ENCODE measurements at places on chromosomes 7 and 10. TPM values are rescaled to one million over a fixed set of nuclear protein-coding genes. Genes with fewer than 3 reads are reported as not detected.
A peak's percentile ranks its signal among the peaks of the same experiment; 100 is the strongest.

The BLNK gene
- not detected for total RNA-seq

- DNase-seq: peak; percentile 65
Measured at GRCh38 chr10:73859428-73859783, 14.9 kb downstream of the CAMK2G start.

DNA sequence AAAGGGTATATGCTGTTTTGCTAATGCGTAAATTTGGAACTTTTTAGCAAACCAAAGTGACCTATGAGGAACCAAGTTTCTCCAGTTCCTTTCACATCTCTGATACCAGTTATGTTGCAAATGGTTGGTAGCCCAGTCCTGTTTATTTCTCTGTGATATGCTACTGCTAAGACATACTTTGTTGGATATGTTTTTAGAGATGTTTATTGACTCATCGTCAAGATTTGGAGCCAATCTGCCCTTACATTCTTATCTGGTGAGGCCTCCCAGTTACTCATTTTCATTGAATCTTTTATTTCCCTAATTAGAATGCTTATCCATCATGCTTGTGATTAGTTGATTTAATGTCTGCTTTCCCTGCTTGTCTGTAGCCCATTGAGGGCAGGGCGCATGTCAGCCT lies 58.9 kb downstream of the LRGUK start:
- DNase-seq: no peak

- no peak for DNase-seq
Measured at GRCh38 chr7:113784316-113784715, 134.5 kb downstream of the PPP1R3A start.

DNA sequence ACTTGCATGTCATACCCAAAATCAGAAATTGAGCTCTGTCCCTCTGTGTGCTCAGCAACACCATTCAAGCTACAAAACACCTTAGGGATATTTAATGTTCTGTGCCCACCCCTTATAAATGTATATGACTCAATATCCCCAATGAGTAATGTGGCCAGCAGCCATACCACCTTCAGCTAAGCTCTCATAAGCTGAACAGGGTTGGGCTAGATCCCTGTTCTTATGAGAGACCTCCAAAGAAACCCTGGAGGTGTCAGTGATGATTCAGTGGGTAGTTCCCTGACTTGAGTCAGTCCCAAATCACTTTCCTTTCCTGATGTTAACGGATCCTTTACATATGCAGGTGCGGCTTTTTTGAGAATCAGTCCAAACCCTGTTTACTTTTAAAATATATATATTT lies 253.8 kb downstream of the CREB5 start:
- no peak for DNase-seq

DNA sequence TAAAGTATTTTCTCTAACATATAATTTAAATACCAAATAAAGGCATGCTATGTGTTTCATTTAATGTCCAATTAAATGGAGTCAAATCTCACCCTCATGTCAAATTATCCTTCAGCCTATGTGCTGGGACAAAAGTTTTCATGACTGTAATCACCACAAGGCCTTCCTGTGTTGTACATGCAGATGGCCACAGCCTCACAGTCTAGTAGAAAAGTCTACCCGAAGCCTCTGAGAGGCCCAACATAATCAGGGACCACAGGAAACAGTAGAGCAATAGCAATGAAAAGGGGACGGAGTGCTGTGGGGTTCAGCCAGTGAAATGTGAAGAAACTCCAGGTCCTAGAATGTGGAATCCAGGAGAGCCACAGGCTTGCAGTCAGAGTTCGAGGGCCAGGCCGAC lies 140.2 kb upstream of the KLF6 start:
- no peak for DNase-seq

- DNase-seq: no peak
Measured at GRCh38 chr10:97327348-97328294, 6.9 kb downstream of the FRAT2 start.

The MAT1A gene
- total RNA-seq: not detected

- no peak for DNase-seq
Measured at GRCh38 chr10:101687071-101687658, 7.8 kb downstream of the FBXW4 start.

- no peak for DNase-seq
Measured at GRCh38 chr7:22372863-22373262, 15.9 kb upstream of the RAPGEF5 start.

DNA sequence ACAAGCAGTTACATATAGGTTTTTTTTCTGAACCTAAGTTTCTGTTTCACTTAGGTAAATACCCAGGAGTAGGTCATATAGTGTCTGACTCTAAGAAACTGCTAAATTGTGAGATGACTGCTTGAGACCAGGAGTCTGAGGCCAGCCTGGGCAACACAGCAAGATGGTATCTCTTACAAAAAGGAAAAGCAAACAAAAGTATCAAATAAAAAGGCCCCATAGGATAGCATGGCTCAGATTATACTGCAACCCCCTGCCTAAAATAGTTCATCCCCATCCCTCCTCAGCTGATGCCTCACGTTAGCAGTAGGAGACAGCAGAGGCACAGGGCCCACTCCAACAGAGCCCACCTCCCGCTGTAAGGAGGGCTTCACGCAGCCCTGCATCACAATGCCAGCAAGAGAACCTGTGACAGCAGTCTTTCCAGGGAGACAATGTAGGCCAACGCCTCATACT lies 90.3 kb downstream of the SRPK2 start:
- DNase-seq: no peak

DNA sequence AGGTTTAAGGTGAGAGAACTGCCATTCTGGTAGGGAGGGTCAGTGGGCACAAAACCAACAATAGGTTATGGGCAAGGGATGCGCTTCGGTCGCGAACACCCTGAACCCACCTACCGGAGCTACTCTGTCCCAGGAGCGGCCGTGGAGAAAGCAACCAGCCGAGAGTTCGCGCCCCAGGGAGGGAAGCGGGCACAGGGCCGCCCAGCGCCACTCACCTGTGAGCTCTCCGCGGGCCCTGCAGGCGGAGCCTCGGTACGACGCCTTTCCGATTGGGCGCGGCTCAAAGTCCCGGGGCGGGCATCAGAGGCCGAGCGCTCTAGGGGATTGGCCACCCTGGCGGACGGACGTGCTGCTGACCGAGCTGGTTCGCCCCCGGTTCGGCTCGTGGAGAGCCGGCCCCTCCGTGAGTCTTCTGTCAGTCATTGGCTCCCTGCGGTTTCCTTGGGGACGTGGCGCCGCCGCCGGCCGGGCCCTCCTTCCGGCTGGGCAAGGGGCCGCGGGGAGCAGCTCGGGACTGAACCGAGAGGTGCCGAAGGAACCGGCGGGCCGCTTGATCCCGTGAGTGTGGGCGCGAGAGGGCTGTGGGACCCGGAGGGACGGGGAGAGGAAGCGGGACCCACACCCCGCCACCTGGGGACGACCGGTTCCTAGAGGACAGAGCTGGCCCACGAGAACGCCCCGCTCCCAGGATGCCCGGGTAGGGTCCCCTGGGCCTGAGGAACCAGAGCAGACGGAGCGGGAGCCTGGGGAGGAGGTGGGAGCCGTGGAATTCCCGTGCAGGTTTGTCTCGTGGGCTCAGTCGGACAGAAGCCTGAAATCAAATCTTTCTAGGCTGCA lies at the start of gene ENTPD7:
Gene ENTPD7, plus strand, starts transcription at position 479 of the 837 bp plus-strand sequence. CDS start 448 bp downstream, outside the sequence.
- DNase-seq: peak; percentile 90

GRCh38 chr7:81114633-81115032 lies 195.8 kb upstream of the SEMA3C start:
- no peak for DNase-seq

DNA sequence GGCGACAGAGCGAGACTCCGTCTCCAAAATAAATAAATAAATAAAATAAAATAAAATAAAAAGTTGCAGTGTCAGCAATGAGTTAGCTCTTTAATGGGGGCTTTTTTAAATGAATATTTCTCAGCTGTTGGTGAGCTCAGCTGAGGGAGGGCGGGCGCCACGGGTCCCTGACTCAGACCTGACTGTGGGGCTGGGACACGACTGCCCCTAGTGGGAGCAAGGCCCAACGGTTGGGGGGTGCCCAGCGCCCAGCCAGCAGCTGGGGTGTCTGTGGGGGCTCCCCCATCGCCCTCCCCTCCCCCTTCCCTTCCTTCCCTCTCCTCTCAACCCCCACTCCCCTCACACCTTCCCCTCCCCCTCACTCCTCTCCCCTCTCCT lies 46.6 kb downstream of the PWWP2B start:
- DNase-seq: no peak

DNA sequence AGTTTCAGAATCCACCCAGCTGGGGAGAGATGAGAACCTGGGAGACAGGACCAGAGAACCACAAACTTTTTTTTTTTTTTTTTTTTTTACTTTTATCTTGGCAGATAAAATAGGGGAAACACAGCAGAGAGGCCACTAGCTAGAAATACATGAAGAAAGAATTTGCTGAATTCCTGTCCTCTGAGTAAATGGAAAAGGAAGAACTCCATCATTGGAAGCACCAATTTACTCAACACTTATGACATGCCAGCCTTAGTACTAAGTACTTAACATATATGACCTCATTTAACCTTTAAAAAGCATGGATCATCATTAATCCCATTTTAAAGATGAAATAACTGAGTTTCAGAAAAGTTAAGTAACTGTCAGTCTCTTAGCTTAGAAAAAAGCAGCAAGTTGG lies 343.0 kb upstream of the NPSR1 start:
- no peak for DNase-seq

DNA sequence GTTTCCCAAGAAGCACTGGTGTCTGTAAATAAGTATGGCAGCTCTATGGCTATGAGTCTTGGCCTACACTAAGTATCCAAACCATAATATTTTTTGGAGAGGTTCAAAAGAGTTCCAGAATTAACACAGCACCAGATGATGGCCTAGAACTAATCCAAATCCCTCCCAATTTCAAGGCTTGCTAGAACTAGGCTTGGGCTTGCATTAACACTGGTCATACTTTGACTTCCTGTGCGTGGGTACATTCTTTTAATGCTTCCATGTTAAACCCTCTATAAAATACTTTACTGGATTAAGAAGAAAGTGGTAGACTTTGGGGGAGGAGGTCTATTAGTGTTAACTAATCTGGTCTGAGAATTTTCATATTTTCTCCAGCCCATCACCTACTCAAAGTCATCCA lies 3.1 kb downstream of the AASS start:
- DNase-seq: no peak

- DNase-seq: no peak
Measured at GRCh38 chr7:84949067-84949466, 237.8 kb downstream of the SEMA3D start.

The ST8SIA6 gene
- total RNA-seq: 0.10 TPM

The FAM241B gene
- 29.8 TPM for total RNA-seq

The SCART1 gene
- total RNA-seq: 2.1 TPM

- DNase-seq: no peak
Measured at GRCh38 chr7:26147030-26147429, 5.0 kb upstream of the NFE2L3 start.

- no peak for DNase-seq
Measured at GRCh38 chr10:129397198-129397974, 69.7 kb upstream of the MGMT start.

GRCh38 chr7:92075455-92076158 lies 58.7 kb downstream of the CYP51A1 start:
- no peak for DNase-seq

GRCh38 chr7:139811066-139811465 lies 18.0 kb upstream of the TBXAS1 start:
- no peak for DNase-seq

DNA sequence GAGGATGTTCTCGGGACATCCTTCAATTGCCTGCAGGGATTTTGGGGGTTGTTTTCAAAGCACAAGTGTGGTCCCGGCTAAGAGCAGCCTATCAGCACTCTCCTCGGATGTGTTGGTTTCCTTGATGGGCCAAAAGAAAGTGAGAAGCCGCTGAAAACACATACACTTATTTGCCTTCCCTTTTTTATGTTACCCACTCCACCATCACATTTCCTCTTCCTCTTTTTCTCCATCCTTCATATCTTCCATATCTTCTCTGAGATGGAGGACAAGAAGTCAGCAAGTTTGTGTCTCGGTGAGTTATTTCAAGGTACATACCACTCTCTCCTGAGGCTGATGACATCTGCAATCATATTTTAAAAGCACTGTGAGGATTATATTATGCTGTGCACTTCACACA lies 64.0 kb downstream of the ZNF33B start:
- no peak for DNase-seq

DNA sequence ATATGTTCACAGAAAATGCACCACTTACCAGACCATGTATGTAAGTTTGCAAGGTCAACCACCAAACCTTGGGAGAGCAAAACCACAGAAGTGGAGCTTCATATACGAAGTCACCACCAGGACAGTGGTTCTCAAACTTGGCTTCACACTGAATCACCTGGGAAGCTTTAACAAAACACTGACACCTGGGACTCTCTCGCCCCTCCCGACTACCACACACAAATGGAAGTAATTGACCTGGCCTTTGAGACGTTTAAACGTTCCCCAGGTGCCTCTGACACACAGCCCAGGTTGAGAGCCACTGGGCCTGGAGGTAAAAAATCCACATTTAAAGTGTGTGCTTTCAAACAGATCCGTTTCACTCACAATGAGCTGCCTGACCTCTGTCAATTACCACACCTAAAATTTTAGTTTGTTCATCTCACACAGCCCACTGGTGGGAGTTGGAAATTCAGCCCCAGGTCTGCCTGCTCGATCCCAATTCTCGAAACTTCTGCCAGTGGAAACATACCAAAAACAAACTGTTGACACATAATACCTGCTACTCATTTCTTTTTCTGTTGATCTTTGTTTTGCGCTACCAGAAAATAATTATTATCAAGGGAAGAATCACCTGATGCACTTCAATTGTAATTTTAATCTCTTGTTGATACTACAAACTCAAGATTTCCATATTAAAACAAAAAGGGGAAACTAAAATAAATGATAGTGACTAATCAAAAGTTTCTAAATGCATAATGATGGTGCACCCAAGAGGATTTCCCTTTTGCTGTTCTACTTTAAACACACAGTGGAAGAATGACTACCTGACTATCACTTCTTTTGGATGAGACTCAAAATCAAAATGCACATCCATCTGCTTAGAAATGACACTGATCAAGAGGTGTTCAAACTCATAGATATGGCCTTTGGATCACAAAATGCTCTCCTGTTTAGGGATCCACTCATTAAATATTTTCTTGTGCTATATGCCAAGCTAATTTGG lies 26.6 kb downstream of the CDNF start:
- DNase-seq: no peak

The KCP gene
- total RNA-seq: 0.16 TPM

The KAT6B gene
- total RNA-seq: 27.1 TPM

- DNase-seq: no peak
Measured at GRCh38 chr10:19998482-19998881, 182.2 kb downstream of the PLXDC2 start.

GRCh38 chr10:69652111-69652856 lies 22.2 kb downstream of the FAM241B start:
- DNase-seq: no peak

All from activated naive CD4-positive, alpha-beta T cell treated with anti-CD3 and anti-CD28 coated beads, Interleukin-2, amount 50 U/mL, for 72 hours (primary cell).